ENCODE measurements at places on chromosomes 1 and 21.

DNA sequence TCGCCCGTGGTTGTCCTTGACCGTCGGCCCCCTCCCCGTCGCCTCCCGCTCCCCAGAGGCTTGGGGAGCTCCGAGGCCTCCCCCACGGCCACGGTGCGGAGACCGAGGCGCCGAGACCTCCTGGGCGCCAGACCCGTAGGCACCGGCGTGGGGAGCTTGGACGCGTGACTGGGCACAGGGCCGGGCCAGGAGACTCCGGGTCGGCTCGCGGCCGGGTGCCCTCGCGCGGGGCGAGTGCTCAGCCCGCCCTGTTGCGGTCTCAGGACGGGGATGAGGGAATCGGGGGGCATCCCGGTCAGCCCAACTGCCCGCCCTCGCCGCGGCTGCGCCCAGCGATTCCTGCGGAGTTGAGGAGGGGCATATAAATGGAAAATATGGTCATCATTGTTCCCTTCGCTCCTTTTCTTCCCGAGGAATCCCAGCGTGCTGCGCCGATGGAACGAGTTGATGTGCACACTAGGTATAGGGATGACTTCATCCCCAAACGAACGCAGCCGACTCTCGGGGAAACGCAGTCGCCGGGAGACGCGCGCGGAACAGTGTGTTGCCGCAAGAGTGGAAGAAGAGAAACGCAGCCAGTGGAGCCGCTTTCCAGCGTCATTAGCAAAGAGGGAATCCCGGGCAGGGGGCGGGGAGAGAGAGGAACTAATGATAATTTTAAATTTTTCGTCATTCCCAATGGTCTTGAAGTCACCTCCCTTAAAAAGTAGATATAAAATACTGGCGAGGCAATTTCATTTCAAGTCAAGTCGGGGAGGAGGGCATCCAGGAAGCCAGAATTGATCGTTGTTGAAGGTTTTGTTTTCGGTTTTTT lies 747 bp upstream of the ENAH start:
- DNase-seq = peak; percentile 84

DNA sequence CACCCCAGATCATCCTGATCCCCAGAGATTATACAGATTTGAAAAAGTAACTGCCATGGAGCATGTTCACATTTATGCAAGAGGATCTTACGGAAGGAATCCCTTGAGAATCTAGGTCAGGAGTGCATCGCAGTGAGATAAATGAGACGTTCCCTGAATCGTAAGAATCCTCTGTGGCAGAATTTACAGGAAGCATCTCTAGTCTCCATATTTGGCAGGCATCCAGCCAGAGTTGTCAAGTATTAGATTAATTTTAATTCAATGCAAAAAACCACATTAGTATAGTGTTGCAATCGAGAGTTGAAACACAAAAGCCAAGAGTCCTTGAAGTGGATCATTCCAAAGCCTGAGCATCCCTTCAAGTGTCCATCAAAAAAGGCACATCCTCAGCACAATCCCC lies 100.8 kb downstream of the RRAGC start:
- no peak for DNase-seq

DNA sequence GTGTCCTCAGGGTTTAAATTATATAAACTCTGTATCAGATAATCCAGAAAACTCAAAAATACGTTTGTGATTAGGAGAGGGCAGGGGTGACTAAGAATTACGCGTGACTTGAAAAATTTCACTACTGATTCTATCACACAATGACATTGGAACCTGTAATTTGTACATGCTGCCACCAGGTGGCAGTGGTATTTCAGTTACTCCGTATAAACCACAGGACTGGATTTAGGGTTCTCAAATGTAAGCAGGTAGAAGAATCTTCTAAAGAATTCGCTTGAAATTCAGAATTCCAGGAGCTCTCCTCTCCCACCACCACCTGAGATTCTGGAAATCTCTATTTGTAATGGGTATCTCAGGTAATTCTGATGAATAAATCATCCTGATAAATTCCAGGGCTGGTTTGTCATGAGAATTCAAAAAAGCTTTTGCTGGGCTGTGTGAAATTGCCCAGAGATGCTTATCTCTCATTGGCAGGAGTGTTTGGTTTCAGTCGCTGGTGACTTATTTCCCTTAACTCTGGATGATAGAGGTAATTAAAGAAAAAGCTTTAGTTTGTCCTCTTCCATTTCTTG lies 1.7 kb upstream of the KRTAP7-1 start:
- DNase-seq = peak; percentile 12

GRCh38 chr21:34807146-34807880 lies 138.5 kb downstream of the CLIC6 start:
- peak; percentile 98 for DNase-seq

- no peak for DNase-seq
Observed at GRCh38 chr1:94103608-94104007, 17.3 kb downstream of the ABCA4 start.

DNA sequence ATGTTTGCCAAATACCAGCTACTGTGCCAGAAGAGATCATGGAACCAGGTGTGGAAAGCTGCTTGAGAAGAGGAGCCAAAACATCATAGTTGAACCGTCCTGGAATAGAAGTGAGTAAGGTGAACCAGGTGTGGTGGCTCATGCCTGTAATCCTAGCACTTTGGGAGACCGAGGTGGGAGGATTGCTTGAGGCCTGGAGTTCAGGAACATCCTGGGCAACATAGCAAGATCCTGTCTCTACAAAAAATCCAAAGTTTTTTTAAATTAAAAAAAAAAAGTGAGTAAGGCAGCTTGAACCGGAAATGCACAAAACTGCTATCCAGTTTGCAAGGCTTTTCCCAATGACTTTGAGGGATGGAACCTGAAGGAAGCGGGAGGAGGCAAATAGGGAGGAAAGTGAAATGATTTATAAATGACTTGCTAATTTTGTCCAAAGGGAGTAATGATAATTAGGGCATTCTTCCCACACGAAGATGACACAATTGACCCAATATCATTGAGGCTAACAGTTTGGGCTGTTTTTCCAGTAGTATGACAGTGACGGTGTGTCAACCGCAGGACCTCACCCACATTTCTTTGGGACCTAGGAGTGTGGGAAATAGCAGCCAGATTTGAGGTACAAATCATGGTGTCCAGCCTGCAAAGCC lies 1.5 kb upstream of the CNN3 start:
- DNase-seq = no peak

- DNase-seq = no peak
Observed at GRCh38 chr1:8520483-8520966, 202.6 kb downstream of the SLC45A1 start.

DNA sequence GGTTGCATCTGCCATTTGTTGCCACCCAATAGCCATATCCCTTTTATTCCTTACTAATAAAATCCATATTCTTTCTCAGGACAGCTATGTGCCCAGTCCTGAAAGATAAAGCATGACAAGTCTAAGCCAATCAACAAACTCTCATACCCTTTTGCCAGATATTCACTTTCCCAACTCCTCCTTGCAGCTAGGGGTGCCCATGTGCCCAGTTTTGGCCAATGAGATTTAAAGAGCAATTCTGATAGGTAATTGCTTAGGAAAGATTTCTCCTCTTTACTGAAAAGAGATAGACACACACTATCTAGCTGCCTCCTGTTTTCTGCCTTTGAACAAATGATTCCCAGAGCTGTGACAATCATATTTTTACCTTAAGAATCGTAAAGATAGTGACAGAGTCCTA lies 55.1 kb upstream of the LRRC8D start:
- DNase-seq = no peak

GRCh38 chr1:93757256-93758036 lies 75.8 kb upstream of the BCAR3 start:
- no peak for DNase-seq

- no peak for DNase-seq
Observed at GRCh38 chr1:108845991-108846390, 10.9 kb downstream of the AKNAD1 start.

- no peak for DNase-seq
Observed at GRCh38 chr1:13570924-13571323, 12.7 kb upstream of the PDPN start.

DNA sequence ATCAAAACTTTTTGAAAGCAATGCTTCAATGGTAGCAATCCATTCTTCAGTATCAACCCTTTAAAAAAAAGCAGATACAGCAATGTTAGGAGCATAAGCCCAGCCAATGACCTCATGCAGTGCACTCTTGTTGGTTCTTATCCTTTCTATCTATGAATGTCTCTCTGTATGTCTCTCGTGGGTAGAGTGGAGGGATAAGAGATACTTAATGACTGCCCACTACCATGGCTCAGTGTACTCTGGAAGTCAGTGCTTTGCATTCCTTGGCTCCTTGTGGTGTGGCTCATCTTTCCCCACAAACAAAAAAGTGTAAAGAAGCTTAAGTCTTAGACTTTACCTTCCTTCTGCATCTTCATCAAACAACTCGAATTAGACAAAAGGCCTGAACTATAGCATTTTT lies 50.3 kb downstream of the PCSK9 start:
- peak; percentile 8 for DNase-seq

DNA sequence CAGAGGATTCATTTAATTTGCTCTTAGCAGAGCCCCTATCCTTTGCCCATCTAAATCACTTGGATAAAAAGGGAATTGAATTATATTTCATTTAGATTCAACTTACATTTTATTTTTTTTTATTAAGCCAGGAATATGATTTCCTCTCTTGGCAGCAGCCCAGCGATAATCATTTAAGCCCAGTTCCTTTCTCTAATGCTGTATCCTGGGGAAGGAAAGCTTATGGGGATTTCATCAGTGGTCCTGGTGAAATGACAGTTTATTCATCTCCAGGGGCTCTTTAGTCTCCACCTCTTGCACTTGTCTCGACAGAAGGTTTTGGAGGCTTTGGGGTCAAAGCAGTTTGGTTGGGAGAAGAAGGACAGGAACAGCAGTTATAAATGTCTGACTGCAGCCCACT lies 50.4 kb upstream of the LRRC8D start:
- DNase-seq = no peak

DNA sequence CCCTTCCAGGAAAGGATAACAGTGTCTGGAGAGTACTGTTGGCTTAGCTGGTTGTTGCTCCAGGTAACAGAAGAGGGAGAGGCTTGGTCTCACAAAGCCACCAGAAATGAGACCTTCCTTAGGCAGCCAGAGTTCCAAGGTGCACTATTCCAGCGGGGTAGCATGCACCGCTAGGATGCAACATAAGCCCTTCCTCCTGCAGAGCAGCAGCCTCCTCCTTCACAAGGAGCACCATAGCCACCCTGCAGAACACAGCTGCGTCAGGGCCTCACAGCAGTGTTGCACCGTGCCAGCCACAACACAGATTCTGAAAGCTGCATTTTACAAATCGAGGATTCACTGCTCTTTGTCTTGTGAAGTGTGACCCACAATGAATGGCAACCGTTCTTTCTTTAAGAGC lies 142.0 kb downstream of the CLIC6 start:
- DNase-seq = no peak

DNA sequence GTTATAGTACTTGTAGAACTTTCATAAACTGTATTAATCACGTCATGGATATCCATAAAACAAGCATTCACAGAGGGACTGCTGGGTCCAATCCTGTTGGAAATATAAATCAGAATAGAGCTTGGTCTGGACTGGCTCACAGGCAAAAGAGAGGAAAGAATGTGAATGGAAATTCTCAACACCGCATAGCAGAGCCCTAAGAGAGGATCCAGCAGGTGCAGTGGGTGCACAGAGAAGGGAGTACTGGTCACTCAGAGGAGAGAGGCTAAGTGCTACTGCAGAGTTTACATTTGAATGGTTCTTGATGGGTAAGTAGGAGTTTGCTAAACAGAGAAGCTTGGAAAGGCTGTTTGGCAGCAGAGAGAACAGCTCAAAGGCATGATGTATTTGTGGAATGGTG lies 231.7 kb downstream of the PAPPA2 start:
- no peak for DNase-seq

DNA sequence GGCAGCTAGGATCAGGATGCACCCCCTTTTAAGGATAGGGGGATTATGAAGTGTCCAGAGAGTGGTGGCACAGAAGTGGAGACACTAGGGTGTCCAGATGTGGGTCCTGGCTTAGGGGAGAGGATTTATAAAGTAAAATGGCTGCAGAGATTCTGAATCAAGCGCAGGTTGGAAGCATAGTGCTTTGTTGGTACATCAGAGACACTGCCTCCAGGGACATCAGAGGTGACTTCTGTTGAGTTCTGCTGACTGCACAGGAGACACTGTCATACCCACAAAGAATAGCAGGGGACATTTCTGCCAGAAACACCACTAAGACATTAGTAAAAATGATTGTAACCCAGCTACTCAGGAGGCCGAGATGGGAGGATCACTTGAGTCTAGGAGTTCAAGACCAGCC lies 16.4 kb downstream of the GPR137B start:
- DNase-seq = no peak

DNA sequence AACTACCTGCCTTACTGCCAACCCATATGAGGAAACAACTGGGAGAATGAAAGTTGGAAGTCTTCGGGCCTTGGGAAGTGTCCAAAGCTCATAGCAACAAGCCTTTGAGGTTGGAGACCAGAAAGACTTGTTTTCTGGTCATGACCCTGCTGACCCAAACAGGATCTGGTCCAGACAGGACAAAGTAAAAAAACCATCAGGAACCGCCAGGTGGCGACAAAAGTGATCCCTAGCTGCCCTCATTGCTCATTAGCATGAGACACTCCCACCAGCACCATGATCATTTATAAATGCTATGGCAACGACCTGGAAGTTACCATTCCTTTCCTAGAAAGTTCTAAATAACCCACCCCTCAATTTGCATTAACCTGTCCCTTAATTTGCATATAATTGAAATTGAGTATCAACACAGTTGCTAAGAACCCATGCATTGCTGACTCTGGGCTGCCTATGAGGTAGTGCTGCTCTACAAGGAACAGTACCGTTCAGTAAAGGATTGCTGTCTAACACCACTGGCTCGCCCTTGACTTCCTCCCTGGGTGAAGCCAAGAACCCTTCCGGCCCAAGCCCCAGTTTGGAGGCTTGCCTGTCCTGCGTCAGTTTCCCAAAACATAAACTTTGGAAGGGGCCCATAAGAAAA lies 89.0 kb downstream of the URB2 start:
- no peak for DNase-seq

GRCh38 chr1:44664730-44665370 lies 9.4 kb downstream of the TMEM53 start:
- no peak for DNase-seq

- no peak for DNase-seq
Observed at GRCh38 chr1:116825207-116825719, 71.0 kb downstream of the CD2 start.

DNA sequence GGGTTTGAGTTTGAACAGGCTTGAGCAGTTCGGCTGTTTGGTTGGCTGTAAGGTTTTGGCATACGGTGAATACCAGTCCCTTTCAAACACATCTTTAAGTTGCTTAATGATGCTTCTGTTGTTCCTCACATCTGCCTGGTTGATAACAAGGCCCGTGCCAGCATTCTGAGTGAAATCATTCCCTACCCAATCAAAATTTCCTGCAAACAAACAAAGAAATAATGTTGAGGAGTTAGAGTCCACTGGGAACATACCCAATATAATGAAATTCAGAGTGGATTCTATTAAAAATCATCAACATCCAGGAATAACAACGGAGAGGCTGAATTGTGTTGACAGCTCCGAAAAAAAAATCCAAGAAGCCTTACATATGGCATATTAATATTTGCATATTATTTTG lies 91.0 kb upstream of the MAP1LC3C start:
- no peak for DNase-seq

DNA sequence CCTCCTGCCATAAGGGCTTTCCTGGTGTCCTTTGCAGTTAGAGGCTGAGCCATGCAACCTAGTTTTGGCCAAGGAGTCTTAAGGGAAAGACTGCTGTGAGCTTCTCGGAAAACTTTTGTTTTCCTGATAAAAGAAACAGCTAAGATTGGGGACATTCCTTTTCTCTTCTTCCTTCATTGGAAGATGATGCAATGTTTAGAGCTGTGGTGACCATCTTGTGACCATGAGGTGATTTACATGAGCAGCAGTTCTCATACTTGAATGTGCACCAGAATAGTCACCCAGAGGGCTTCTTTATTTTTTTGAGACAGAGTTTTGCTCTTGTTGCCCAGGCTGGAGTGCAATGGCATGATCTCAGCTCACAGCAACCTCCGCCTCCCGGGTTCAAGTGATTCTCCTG lies 20.4 kb upstream of the SMAP2 start:
- no peak for DNase-seq

Measured in fibroblast of skin of back (primary cell).